Smooth muscle cell of the brain vasculature (primary cell): ENCODE measurements at places on chromosomes 6 and 20.

DNA sequence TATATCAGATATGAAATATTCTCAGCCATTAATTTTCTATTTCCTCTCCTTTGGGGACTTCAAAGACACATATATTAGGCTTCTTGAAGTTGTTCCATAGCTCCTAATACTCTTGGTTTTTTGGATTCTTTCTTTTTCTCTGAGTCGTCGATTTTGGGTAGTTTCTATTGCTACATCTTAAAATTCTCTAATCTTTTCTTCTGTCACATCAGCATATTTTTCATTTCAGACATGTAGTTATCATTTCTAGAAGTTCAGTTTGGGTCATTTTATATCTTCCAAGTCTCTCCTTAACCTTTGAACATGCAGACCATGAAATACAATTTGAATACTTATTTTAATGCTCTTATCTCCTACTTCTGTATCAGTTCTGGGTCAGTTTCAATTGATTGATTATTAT, 38.9 kb upstream of the SCRT2 start:
- DNase-seq = no peak

GRCh38 chr20:63572788-63573646, 1.0 kb downstream of the HELZ2 start:
- DNase-seq = no peak

GRCh38 chr20:18588574-18588933, 700 bp downstream of the DTD1 start:
- no peak for DNase-seq

GRCh38 chr20:39800548-39800947, 838.4 kb downstream of the DHX35 start:
- no peak for DNase-seq

- DNase-seq = no peak
These were observed 192.5 kb downstream of the EPHA7 start for GRCh38 chr6:93226822-93227221.

GRCh38 chr20:42957704-42958095, 232.0 kb downstream of the PTPRT start:
- DNase-seq = no peak

DNA sequence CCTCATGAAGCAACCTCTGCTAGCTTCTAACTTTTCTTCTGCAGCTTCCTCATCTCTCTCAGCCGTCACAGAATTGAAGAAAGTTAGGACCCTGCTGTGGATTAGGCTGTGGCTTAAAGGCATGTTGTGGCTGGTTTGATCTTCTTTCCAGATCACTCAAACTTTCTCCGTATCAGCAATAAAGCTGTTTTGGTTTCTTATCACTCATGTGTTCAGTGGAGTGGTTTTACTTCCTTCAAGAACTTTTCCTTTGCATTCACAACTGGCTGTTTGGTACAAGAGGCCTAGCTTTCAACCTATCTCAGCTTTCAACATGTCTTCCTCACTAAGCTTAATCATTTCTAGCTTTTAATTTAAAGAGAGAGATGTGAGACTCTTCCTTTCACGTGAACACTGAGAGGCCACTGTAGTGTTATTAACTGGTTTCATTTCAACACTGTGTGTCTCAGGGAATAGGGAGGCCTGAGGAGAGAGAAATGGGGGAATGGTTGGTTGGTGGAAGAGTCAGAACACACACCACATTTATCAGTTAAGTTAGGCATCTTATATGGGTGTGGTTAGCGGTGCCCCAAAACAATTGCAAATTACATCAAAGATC, 17.2 kb downstream of the ZSCAN23 start:
- DNase-seq = no peak

- no peak for DNase-seq
These were observed 9.2 kb upstream of the KIAA0319 start for GRCh38 chr6:24655215-24655614.

DNA sequence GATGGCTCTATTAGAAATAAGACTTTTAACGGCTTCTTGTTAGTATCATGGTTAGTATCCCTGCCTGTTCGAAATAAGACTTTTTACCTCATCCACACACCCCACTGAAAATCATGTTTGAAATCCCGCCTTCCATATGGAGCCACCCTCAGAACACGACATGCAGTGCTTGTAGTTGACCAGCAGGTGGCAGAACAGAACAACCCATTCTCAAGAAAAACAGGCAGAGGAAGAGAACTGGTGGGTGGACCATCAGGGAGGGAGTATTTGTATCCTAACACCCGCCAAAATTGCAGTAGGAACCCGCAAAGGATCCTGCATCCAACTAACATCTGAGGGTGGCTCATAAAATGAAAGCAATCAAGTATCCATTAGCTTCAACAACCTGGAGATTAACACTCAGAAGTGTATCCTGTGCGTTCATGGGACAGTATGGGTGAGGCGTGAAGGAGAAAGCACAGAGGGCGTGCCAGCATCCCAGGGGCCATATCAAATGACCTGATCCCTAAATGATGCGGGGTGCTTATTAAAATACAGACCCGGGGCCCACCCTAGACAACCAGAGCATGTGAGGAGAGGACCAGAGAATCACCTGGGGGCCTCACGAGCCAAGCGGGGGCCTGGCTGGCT, 89.6 kb upstream of the NHSL1 start:
- peak; percentile 66 for DNase-seq

DNA sequence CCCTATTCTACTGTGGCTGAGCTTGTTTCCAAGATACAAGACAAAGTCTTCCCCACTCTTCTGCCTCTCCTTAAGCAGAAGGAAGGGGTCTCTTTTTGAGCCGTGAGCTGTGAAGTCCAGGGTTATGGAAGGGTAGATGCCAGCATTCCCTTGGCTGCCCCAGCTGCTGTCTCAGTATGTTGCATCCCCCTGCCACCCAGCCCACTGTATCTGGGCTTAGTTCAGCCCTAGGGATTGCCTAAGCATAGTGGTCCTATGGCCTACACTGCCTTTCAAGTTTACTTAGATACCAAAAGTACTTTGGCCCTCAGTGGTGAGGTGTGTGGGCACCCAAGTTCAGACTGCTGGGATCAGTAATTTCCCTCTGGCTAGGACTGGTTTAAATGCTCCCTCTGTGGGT, 421.9 kb upstream of the KHDRBS2 start:
- DNase-seq = no peak

DNA sequence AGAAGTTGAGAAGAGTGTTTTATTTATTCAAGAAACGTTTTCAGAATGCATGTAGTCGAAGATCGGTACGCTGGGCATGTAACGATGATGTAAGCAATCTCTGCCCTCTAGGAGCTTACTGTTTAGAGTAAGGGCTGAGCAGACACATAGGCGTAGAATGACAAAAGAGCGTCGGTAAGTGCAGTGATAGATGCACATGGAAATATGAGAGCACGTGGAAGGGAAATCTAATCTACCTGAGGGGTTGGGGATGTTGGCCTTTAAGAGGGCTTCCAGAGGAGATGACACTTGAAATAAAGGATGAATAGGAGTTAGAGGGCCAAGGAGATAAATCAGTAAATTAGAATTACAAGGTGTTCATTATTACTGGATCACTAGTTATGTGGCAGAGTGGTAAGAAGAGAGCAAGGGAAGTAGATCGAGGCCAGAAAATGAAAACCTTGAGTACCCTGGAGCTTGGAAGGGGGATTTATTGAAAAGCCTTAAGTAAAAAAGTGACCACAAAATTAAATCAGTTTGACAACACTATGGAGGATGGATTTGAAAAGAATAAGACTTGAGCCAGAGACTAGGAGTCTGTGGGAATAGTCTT, 782 bp downstream of the TRMT11 start:
- DNase-seq = no peak

DNA sequence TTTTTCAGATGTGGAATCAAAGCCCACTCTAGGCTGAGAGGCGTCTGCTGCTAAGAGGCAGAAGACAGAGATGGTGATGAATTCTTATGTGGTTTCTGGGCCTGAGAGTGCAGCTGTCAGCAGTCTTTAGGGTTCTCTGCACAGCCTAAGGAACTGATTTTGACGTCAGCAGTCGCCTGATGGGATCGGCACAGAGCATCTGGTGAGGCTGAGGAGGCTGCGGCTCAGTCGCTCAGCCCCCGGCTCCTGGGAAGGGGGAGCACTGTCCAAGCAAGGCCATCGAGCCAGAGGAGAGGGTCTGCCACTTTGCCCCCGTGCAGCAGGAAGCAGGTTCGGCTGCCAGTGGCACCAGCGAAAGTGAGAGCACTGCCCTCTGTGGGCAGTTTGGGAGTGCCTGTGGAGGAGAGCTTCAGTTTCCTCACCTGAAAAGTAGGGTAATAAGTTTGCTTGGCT, 92.5 kb downstream of the TCP11 start:
- peak; percentile 76 for DNase-seq

- DNase-seq = no peak
These were observed 20.1 kb upstream of the PLEKHG1 start for GRCh38 chr6:150579611-150580010.
